ENCODE measurements at places on chromosomes 13 and 19.
A peak's percentile ranks its signal among the peaks of the same experiment; 100 is the strongest.

- no peak for DNase-seq
These were observed 874 bp downstream of the TRIM28 start for GRCh38 chr19:58544591-58545285.

DNA sequence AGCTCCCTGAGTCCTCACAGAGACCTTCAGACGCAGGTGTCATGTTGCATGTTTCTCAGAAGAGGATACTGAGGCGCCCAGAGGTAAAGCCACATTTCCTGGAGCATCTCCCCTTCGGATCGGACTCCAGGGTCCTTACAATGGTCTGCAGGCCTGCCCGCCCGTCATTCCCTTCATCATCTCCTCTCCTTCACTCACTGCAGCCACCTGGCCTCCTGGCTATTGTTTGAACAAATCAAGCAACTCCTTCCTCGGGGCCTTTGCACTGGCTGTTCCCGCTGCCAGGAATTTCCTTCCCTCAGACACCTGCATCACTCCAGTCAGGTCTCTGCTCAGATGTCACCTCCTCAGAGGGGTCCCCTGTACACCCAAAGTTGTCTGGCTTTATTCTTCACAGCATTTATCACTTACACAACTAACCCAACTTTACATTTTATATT, 20.3 kb downstream of the CEACAM16 start:
- no peak for DNase-seq

DNA sequence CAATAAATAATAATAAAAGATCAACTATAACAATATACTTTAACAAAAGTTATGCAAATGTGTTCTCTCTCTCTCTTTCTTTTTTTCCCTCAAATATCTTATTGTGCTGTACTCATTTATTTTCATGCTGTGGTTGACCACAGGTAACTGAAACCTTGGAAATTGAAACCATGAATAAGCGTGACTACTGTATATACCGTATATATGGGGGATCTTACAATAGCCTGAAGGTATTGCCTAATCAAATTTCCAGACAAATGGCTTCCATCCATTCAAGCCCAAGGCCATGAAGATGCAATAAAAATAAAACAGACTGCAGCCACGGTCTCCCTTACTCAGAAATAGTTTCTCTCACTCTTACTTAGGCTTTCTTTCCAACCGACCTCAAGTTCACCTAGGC, 98.3 kb downstream of the SLITRK6 start:
- no peak for DNase-seq

DNA sequence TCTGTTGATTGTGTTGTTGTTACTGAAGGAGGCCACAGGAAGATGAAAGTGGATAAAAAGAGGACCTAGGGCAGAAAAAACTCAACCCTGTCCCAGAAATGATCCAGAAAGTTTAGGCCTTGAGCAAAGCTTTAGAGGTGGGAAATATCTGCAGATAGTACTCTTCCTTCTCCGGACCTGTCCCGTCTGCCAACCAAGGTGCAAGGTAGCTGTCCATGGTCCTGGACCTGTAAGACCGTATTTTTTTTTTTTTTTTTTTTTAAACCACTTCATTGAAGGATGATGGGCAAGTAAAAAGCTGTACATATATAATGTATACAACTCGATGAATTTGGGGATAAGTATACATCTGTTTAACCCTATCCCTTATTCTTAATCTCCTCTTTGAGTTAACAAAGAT, 225.9 kb downstream of the OLFM4 start:
- DNase-seq: no peak

GRCh38 chr19:14529254-14530004, at the start of gene TECR:
Gene TECR (plus strand): TSS chr19:14529594. CDS start chr19:14529697, 103 bp downstream.
- peak; percentile 100 for DNase-seq

DNA sequence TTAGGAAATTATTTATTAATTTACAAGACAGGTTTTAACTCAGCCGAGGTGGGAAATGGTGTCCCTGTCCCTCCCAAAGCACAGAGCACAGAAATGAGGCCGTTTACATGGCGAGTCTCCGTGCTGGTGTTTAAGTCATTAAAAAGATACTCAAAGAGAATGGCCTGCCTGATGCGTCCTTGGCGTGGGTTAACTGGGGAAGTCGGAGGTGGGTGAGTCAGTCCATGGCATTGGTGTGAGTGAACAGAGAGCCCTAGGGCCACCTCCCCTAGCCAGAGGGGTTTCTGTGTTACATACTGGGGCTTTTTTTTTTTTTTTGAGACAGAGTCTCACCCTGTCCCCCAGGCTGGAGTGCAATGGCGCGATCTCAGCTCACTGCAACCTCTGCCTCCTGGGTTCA, 3.9 kb downstream of the FEM1A start:
- DNase-seq: no peak

DNA sequence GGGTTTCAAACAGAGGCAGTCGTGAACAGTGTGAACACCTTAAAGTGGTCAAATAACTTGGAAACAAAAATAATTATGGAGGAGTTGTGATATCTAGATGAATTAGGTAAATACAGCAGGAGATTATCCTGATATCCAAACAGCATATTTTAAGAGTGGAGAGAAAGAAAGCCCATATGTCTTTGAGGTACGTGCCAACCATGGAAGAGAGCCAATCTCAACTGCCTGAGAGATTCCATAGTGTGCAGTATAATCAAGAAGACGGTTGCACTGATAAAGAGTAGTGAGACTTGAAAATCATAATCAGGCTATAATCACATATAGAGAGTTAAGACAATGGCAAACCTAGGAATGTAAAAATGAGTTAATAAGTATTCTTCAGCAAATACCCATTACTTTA, 472.8 kb upstream of the SLITRK5 start:
- no peak for DNase-seq

- no peak for DNase-seq
These were observed 2.3 kb upstream of the ADAMTS10 start for GRCh38 chr19:8612807-8613171.

- DNase-seq: no peak
These were observed 223.1 kb upstream of the TSHZ3 start for GRCh38 chr19:31572102-31572975.

DNA sequence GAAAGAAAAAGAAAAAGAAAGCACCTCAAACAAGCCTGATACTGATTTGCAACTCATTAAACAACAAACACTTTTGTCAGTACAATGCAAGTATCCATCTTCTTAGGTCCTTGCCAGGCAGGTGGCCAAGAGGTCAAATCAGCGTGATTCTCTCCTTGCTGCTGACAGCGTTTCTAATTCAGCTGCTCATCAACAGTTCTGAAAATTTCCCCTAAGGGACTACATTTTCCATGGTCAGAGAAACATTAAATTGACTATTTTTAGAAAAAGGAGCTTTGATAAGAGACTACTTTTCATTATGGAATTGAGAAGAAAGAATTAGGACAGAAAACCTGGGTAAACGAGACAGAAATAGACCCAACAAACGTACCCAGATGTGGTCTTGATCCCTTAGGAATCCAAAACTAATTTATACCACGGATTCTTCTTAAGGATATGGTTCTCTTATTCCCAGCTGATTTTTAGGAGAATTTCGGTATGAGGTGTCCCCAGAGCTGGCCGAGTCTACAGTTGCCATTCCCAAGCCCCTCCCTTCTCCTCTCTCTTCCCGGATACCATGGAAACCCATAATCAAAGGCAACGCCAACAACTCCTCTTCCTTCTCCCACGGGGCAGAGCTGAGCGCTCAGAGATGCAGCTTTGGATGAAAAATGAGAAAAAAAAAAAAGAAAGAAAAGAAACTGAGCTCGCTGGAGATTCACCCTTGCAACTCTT, 29.5 kb upstream of the CEBPG start:
- DNase-seq: no peak

GRCh38 chr13:109397285-109397684, 389.1 kb downstream of the IRS2 start:
- DNase-seq: no peak

DNA sequence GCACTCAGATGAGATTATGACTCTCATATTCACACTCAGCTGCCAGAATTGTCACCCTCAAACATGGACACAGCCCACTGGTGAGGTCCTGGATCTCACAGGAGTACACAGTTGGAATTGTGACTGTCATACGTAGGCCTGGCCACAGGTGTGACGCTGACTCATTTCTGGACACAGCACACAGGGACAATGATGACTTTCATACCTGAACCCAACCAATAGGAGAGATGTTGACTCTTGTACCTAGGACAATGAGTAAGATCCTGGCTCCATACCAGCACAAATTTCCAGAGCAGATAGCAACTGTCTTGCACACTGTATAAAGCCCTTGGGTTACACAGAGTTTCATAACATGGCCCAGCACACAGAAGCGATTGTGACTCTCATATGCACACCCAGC, 46.4 kb downstream of the ZNF85 start:
- DNase-seq: no peak

DNA sequence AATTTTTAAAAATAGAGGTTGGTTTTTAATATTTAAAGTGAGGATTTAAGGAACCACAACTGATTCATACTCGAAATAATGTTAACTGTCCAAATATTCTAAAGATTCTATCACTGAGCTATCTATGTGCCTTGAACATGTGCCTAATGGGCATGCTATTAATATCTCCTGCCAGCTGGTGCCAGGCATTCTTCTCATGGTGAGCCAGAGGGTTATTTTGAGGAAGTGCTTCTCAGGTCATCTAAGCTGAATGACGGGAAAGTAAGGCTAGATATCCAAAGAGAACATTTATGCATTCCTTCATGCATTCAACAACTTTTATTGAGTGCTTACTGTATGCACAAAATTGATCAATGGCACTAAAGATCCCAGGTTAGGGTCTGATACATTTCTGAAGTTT, 138.2 kb downstream of the PIBF1 start:
- DNase-seq: no peak

GRCh38 chr19:3548606-3549005, 8.8 kb downstream of the MFSD12 start:
- DNase-seq: no peak

DNA sequence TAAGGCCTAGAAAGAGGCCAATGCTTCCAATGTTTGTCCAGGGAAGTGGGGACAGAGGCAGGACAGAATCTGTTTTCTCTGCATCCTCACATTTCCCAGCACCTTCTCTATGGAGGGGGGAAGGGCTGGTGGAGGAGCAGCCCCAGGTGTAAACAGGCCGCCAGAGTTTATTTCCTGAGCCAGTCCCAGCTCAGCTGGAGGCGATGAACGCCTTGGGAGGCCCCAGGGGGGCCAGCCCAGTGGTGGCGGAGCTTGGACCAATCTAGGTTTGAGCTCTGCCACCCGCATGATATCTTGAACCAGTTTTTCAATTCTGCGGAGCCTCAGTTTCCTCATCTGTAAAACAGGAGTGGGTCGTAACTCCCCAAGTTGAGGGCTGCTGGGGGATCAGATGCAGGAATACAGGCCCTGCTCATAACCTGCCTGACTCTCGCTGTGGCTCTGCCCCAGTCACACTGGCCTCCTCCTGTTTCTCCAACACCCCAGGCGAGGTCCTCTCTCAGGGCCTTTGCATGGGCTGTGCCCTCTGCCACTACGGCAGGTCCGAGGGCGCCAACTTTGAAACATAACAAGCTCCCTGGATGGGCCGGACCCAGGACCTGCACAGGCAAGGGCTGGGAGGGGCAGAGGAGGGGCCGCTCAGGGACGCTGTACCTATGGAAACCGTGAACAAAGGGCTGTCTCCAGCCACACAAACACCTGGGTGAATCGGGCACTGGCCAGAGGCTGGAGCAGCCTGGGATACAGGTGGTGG, 1.1 kb downstream of the TNFAIP8L1 start:
- no peak for DNase-seq

- no peak for DNase-seq
These were observed 771.6 kb downstream of the EFNB2 start for GRCh38 chr13:105763851-105764250.

GRCh38 chr13:113123226-113124201, 915 bp downstream of the F10 start:
- DNase-seq: peak; percentile 54

DNA sequence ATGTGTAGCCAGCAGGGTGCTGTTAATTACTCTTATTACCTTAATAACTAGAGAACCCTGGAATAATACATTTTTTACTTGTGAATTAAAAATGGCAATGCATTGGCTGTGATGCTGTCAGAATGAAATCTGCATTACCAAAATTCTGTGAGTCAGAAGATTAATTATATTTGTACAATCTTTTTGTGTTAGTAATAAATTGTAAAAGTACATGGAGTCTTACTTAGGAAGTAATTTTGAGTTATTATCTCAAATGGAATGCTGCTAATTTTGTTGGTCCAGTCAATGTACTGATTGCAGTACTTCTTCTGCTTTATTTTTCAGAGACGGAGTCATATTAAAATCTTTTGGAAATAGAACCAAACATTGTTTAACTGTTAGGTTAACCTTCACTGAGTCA, 152.0 kb upstream of the SLC10A2 start:
- DNase-seq: no peak

DNA sequence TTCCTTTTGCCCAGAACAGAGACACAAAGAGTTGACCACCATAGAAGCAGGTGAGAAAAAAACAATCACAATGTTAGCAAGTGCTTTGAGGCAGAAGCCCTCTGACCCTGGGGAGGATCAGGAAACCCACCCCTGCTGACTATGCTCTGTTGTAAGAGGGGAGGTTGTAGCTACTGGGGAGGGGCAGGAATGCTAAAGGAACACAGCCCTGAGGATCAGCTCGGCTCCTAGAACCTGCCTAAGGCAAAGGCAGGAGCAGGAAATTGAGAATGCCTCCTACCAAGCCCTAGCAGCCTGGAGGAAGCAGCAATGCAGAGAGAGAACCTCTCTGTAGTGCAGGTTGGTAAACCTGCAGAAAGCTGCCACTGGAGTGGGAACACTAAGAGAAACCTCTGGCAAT, 624.0 kb upstream of the KLF12 start:
- no peak for DNase-seq

- DNase-seq: no peak
These were observed 13.2 kb upstream of the AKAP11 start for GRCh38 chr13:42258747-42259146.

- no peak for DNase-seq
These were observed 11.7 kb upstream of the IRGC start for GRCh38 chr19:43704002-43704705.

DNA sequence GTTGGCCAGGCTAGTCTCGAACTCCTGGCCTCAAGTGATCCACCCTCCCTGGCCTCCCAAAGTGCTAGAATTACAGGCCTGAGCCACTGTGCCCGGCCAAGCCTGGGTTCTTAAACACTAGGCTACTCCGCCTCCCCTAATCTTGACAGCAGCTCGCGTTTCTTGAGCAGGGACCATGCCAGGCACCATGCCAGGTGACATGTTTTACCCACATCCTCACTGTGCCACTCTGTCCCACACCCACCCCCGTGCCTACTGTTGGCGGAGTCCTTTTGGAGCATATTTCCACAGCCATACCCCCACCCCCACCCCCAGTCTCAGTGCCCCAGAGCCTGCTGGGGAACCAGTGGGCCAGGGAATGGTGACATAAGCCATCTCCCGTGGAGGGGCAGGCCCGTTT, 98.8 kb downstream of the DPF1 start:
- no peak for DNase-seq

All from activated CD8-positive, alpha-beta memory T cell treated with anti-CD3 and anti-CD28 coated beads, Interleukin-2, amount 50 U/mL, for 48 hours (primary cell).